ENCODE measurements at places on chromosomes 3 and 15.

- DNase-seq: no peak
- H3K4me1 ChIP-seq: peaks cover 16% of the 10 kb centered on the region
- no peaks in the 10 kb centered on the region for H3K36me3 ChIP-seq
- peaks cover 47% of the 10 kb centered on the region for H3K27me3 ChIP-seq
Measured at GRCh38 chr15:25740383-25741255, 122.5 kb downstream of the ATP10A start.

GRCh38 chr3:13046569-13047274 is 26.5 kb downstream of the IQSEC1 start:
- peak overlapping the region; percentile 91 for H3K27ac ChIP-seq
- peak overlapping the region; percentile 75 for H3K4me3 ChIP-seq
- no peak for DNase-seq
- H3K36me3 ChIP-seq: peaks cover 5% of the 10 kb centered on the region
- H3K4me1 ChIP-seq: peaks cover 68% of the 10 kb centered on the region
- no peaks in the 10 kb centered on the region for H3K27me3 ChIP-seq

- no peaks in the 10 kb centered on the region for H3K36me3 ChIP-seq
- H3K4me1 ChIP-seq: no peaks in the 10 kb centered on the region
- no peak for DNase-seq
- H3K27ac ChIP-seq: no peak overlapping the region
Measured at GRCh38 chr3:2823031-2823430, 287.1 kb downstream of the IL5RA start.

DNA sequence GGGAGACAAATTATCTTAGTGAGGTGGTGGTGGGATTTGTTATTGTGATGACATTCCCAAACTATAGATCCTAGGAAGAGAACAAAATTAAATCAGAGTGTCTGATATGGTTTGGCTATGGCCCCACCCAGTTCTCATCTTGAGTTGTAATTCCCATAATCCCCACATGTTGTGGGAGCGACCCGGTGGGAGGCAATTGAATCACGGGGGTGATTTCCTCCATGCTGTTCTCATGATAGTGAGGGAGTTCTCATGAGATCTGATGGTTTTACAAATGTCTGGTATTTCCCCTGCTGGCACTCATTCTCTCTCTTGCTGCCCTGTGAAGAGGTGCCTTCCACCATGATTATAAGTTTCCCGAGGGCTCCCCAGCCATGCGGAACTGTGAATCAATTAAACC is 62.0 kb downstream of the RPL22L1 start:
- peaks cover 32% of the 10 kb centered on the region for H3K27me3 ChIP-seq
- DNase-seq: no peak
- no peak overlapping the region for H3K27ac ChIP-seq
- H3K4me1 ChIP-seq: no peaks in the 10 kb centered on the region

GRCh38 chr15:41936649-41937567 is 35.4 kb downstream of the EHD4 start:
- DNase-seq: no peak
- H3K4me1 ChIP-seq: peaks cover 60% of the 10 kb centered on the region
- H3K4me3 ChIP-seq: peak overlapping the region; percentile 2
- peak overlapping the region; percentile 61 for H3K27ac ChIP-seq
- H3K36me3 ChIP-seq: peaks cover 74% of the 10 kb centered on the region
- no peaks in the 10 kb centered on the region for H3K27me3 ChIP-seq

GRCh38 chr3:12815719-12816118 is 19.2 kb downstream of the CAND2 start:
- H3K27me3 ChIP-seq: no peaks in the 10 kb centered on the region
- peaks cover 4% of the 10 kb centered on the region for H3K4me1 ChIP-seq
- DNase-seq: no peak

- no peak for DNase-seq
- H3K4me1 ChIP-seq: peaks cover 52% of the 10 kb centered on the region
- H3K36me3 ChIP-seq: peaks cover 3% of the 10 kb centered on the region
- H3K27me3 ChIP-seq: no peaks in the 10 kb centered on the region
- H3K4me3 ChIP-seq: no peak overlapping the region
Measured at GRCh38 chr3:127839099-127839498, 16.8 kb upstream of the MGLL start.

- no peak overlapping the region for H3K27ac ChIP-seq
- H3K4me1 ChIP-seq: no peaks in the 10 kb centered on the region
- H3K27me3 ChIP-seq: no peaks in the 10 kb centered on the region
- H3K36me3 ChIP-seq: no peaks in the 10 kb centered on the region
- no peak for DNase-seq
Measured at GRCh38 chr3:175983379-175983778, 1124.2 kb downstream of the NAALADL2 start.

DNA sequence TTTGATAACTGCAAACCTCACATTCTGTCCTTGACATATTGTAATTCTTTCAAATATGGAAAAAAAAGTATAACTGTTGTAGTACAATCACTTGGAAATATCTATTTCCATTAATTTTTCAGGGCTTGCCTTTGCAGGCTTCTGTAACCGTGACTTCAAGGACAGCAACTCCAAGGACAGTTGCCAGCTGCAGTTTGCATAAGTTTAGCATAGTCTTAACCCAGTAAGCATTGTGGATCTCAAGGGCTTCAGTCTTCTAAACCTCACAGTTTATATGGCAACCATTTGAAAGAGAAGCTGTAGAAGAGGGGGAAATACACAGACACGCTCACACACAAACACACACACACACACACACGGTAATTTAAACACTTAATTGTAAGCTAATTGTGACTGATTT is 112.8 kb upstream of the GPR149 start:
- no peak overlapping the region for H3K4me3 ChIP-seq
- no peak overlapping the region for H3K27ac ChIP-seq
- H3K4me1 ChIP-seq: no peaks in the 10 kb centered on the region
- H3K36me3 ChIP-seq: no peaks in the 10 kb centered on the region
- no peak for DNase-seq

GRCh38 chr3:13932578-13933295 is 52.9 kb upstream of the WNT7A start:
- DNase-seq: no peak
- H3K27me3 ChIP-seq: peaks cover 43% of the 10 kb centered on the region
- H3K4me3 ChIP-seq: peak overlapping the region; percentile 57
- H3K27ac ChIP-seq: no peak overlapping the region
- no peaks in the 10 kb centered on the region for H3K36me3 ChIP-seq
- peaks cover 2% of the 10 kb centered on the region for H3K4me1 ChIP-seq

DNA sequence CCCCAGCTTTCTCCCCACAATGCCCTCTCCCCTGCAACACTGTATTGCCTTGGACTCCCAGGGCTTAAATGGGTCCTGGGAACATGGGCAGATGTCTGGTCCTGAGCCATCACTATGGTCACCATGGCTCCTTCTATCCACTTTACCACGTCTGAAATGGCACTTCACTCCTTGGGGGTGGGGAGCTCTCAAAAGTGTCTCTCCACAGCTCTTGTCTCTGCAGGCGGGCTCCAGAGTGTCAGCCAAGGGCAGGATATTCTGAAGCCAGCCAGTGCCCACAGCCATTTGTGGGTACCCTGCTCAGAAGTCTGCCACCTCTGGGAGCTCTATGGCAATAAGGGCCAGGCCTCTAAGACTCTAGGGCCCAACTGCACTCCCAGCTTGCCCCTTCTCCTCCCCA is 163.9 kb downstream of the PPM1L start:
- peaks cover 2% of the 10 kb centered on the region for H3K4me1 ChIP-seq
- no peak for DNase-seq
- peaks cover 1% of the 10 kb centered on the region for H3K36me3 ChIP-seq
- H3K27me3 ChIP-seq: peaks cover 5% of the 10 kb centered on the region

DNA sequence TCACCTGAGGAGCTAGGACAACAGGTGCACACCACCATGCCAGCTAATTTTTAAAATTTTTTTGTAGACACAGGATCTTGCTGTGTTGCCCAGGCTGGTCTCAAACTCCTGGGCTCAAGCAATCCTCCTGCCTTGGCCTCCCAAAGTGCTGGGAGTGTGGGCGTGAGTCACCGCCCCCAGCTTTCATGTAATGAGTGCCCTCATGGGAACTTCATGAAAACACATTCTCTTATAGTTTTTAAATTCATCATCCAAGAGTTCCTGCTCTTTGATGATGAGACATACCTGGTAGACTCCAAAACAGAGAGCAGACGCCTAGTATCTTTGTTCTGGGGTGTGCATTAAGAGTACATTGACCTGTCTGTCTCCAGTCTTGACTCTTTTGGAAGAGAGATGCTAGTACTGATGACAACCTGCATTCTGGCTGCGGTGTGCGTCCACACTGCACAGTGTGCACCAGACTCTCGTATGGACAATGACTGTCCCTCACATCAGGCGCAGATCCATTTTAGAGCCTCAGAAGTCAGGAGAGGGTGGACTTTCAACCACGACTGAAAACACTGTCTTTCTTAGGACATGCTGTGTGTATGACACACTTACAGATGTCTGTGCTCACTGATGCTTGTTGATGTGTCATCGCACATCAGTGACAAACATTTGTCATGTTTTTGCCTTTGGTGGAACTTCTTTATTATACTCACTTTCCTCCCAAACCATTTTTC is 2.0 kb downstream of the NRROS start:
- no peaks in the 10 kb centered on the region for H3K27me3 ChIP-seq
- H3K27ac ChIP-seq: peak overlapping the region; percentile 98
- H3K36me3 ChIP-seq: peaks cover 54% of the 10 kb centered on the region
- peaks cover 59% of the 10 kb centered on the region for H3K4me1 ChIP-seq
- H3K4me3 ChIP-seq: peak overlapping the region; percentile 95

DNA sequence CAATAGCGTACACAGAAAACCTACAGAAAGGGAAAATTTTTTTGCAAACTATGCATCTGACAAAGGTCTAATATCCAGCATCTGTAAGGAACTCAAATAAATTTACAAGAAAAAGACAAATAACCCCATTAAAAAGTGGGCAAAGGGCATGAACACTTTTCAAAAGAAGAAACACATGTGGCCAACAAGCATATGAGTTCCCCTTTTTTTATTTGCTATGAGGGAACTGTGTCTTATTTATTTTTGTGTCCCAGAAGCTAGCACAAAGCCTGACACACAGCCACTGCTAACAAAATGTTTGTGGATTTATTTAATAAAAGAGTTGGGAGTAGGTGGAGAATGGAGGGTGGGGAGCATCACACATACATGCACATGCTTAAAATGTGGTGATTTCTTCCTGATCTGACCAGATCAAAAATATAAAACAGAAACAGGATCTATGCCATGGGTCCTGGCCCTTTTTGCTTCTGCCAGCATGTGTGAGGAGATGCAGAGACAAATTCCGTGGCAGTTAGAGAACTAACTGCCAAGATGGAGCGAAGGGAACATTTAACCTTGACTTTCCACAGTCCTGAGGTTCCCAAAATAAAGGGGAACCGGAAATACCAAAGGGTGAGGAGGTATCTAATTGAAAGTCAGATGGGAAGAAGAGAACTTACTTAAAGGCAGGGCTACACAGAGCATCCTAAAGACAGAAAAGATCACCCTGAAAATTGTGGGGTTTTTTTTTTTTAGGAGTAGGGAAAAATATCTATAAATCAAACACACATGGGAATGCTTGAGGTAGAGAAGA is at the start of gene TMEM202:
TMEM202 (plus strand) TSS at position 510 of the 793 bp plus-strand sequence; CDS start at position 532, 22 bp downstream.
- H3K36me3 ChIP-seq: no peaks in the 10 kb centered on the region
- H3K4me1 ChIP-seq: no peaks in the 10 kb centered on the region
- peaks cover 30% of the 10 kb centered on the region for H3K27me3 ChIP-seq
- DNase-seq: no peak
- no peak within 1 kb of the TSS for H3K27ac ChIP-seq

DNA sequence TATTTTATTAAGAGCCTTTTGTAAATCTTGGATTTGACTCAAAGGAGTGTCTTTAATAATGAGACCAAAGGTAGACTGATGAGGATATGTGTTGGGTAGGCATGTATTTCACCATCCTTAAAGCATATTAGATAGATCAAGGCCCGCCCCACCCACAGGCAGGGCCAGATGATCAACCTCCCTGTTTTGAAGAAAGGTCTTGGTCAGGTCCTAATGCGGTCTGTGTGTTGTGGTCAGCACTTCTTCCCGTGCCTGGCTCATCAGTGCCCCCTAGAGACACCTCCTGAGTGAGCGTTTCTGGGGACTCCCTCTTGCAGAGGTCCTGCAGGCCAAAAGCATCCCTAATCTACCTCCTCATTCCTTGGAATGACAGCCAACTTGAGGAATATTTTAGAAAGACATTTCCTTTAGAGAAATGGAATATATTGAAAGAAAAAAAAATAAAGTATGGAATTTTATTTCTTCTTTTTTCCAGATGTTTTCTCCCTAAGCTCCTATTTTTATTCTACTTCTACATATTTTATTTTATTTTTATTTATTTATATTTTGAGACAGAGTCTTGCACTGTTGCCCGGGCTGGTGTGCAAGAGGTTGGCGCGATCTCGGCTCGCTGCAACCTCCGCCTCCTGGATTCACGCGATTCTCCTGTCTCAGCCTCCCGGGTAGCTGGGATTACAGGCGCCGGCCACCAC is 6.0 kb downstream of the TM4SF4 start:
- peaks cover 5% of the 10 kb centered on the region for H3K27me3 ChIP-seq
- H3K4me1 ChIP-seq: no peaks in the 10 kb centered on the region
- no peak overlapping the region for H3K4me3 ChIP-seq
- H3K27ac ChIP-seq: no peak overlapping the region

DNA sequence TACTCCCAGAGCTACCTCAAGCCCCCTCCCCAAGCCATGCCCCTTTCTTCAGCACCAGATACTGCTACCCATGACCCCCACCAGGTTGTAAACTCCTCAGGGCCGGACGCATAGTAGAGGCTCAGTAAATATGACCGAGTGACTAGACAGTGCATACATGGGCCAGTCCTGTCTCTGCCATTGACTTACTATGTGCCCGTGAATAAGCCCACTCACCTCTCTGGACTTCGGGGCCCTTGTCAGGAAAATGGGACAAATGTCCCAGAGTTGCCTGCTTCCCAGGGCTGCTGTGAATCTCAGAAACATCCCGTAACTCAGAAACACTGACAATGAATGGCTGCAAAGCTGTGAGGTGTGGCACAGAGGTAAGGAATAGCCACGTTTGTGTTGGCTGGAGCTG is 48.2 kb upstream of the FGD5 start:
- no peak overlapping the region for H3K4me3 ChIP-seq
- no peaks in the 10 kb centered on the region for H3K4me1 ChIP-seq
- no peaks in the 10 kb centered on the region for H3K36me3 ChIP-seq
- no peak overlapping the region for H3K27ac ChIP-seq
- peaks cover 1% of the 10 kb centered on the region for H3K27me3 ChIP-seq
- no peak for DNase-seq

GRCh38 chr15:39874890-39875549 is 45.0 kb downstream of the GPR176 start:
- peaks cover 2% of the 10 kb centered on the region for H3K4me1 ChIP-seq
- no peaks in the 10 kb centered on the region for H3K27me3 ChIP-seq
- no peak overlapping the region for H3K27ac ChIP-seq
- H3K4me3 ChIP-seq: no peak overlapping the region

- H3K36me3 ChIP-seq: no peaks in the 10 kb centered on the region
- H3K4me3 ChIP-seq: no peak overlapping the region
- no peak for DNase-seq
- H3K4me1 ChIP-seq: peaks cover 7% of the 10 kb centered on the region
- H3K27ac ChIP-seq: no peak overlapping the region
Measured at GRCh38 chr15:73932381-73933191, 6.3 kb downstream of the LOXL1 start.

GRCh38 chr3:119534296-119534695 is 25.1 kb downstream of the CD80 start:
- peaks cover 15% of the 10 kb centered on the region for H3K4me1 ChIP-seq
- no peak overlapping the region for H3K27ac ChIP-seq
- peaks cover 50% of the 10 kb centered on the region for H3K36me3 ChIP-seq
- no peaks in the 10 kb centered on the region for H3K27me3 ChIP-seq

DNA sequence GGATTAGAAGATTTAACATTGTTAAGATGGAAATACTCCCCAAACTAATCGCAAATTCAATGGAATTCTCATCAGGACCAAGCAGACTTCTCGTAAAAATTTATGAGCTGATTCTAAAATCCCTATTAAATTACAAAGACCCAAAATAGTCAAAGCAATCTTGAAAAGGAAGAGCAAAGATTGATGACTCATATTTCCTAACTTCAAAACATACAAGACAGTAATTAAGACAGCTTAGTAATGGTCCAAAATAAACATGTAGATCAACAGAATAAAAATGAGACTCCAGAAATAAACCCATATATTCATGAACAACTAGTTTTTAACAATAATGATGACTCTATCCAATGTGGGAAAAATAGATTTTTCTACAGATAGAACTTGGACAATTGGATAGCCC is 148.7 kb downstream of the SI start:
- no peak overlapping the region for H3K27ac ChIP-seq
- H3K36me3 ChIP-seq: no peaks in the 10 kb centered on the region
- H3K4me3 ChIP-seq: no peak overlapping the region

Data from stimulated activated naive B cell treated with anti-CD40 and anti-IgM and Interleukin-4, amounts not matched to agents 10 μg/mL and 1 μg/mL and 100 μg/mL, for 72 hours (primary cell).